ENCODE measurements at places on chromosomes 2 and 18. TPM values are rescaled to one million over a fixed set of nuclear protein-coding genes. Genes with fewer than 3 reads are reported as not detected.

DNA sequence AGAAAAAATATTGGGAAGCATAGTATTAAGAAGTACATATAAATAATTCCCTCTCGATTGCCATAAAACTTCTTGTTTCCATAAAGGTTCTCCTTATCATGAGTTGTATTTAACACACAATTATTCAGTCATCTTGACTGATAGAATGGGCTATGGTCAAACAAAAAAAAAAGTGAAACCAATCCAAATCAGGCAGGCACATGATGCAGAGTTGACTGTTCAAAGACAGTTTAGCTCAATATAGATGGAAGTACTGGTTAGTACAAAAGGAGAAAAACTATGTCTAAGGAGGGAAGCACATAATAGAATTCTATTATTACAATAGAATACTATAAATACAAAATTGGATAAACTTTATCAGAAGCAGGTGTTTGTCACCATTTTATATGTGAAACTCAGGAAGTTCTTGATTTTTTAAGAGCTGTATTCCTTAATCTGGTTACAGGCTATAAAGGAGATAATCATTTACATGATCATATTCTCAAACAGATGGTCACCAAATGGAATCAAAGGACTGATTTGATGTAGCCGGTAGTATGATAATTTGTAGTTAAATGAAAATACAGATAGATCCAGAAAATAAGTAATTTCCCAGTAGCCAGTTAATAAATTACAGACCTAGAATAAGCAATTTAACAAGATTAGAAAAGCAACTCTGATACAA lies 18.2 kb upstream of the CALCRL start:
- H3K4me3 ChIP-seq: no peak overlapping the region
- DNase-seq: no peak
- peaks cover 33% of the 10 kb centered on the region for H3K36me3 ChIP-seq
- H3K27ac ChIP-seq: no peak overlapping the region
- H3K4me1 ChIP-seq: peaks cover 9% of the 10 kb centered on the region
- H3K27me3 ChIP-seq: no peaks in the 10 kb centered on the region

Gene ESPNL
- 0.61 TPM for total RNA-seq

DNA sequence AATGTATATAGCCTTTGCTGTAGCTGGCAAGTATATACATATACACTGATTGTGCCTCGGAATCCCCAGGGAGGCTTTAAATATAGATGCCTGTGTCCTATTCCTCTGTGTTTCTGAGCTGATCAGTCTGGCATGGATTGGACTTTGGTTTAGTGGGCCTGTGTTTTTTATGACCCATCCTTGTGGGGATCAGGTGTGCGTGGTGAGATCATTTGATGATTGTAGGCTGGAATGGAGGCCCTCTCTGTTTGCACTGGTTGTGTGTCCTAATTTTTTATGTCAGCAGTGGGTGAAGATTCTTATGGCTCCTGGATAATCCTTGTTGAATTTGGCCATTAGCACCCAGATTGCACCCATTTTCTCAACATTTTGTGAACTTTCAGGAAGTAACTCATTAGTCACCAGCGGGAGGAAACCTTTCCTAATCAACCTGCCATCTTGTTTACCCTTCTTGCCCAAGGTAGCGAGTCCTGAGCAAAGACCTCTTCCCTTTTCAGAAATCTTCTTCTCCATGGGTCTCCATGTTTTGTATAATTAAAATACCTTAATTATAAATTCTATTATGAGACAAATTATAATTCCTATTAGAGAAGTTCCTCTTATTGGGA lies 75.8 kb downstream of the UGGT1 start:
- H3K4me3 ChIP-seq: no peak overlapping the region
- no peaks in the 10 kb centered on the region for H3K27me3 ChIP-seq

GRCh38 chr2:36459725-36460137 lies 104.2 kb downstream of the CRIM1 start:
- H3K4me3 ChIP-seq: no peak overlapping the region
- no peaks in the 10 kb centered on the region for H3K36me3 ChIP-seq
- H3K27ac ChIP-seq: no peak overlapping the region
- H3K4me1 ChIP-seq: peaks cover 18% of the 10 kb centered on the region
- peak; percentile 66 for DNase-seq
- H3K27me3 ChIP-seq: no peaks in the 10 kb centered on the region

GRCh38 chr2:198697218-198697617 lies 760.5 kb downstream of the SATB2 start:
- H3K27ac ChIP-seq: no peak overlapping the region
- no peaks in the 10 kb centered on the region for H3K36me3 ChIP-seq
- peaks cover 12% of the 10 kb centered on the region for H3K4me1 ChIP-seq
- no peak for DNase-seq
- no peak overlapping the region for H3K4me3 ChIP-seq

All from Calu3 (cell line).